ENCODE measurements at places on chromosomes 7 and 10.
A peak's percentile ranks its signal among the peaks of the same experiment; 100 is the strongest.

- DNase-seq = no peak
Measured at GRCh38 chr10:77564731-77565589, 72.6 kb downstream of the KCNMA1 start.

DNA sequence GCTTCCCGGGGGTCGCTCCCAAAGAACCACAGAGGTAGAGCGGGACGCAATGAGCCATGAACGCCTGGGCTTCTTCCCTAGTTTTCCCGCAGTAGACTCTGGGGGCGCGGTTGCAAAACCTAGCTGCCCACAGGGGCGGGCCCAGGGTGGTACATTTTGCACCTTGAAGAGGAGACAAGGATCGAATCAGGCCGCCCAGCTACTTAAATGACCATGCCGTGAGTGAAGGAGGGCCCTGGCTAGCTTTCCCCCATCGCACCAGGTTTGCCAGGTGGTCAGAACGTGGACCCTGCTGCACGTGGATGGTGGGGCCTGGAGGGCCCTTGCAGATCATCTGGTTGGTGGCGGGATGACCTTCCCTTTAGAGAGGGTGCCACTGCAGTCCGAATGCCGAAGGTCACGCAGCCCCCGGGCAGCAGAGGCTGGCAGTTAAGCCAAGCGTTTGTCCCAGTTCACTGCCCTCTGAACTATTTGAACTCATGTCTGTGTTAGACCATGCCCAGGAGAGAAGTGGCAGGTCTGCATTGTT is 604 bp upstream of the SHTN1 start:
- DNase-seq = peak; percentile 63

DNA sequence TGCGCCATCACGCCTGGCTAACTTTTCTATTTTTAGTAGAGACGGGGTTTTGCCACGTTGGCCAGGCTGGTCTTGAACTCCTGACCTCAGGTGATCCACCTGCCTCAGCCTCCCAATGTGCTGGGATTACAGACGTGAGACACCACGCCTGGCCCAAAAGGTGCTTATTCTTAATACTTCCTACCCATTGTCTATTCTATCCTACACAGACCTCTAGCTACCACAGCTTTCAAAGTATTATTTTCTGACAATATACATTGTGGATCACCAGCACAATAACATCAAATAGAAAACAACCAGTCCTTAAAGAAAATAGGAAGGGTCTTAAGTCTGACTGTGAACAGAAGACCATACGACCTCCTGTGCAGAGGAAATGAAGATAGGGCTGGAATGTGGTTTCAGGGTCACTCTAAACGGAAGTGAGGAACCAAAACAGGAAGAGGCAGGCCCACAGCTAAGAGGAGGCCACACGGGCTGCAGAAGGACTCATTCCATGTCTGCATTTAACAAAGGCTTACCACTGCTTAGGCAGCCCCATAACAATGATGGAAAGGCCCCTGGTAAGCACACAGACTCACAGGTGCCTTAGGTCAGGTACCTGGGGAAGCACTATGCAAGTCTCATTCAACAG is 115.2 kb downstream of the ZFAND4 start:
- no peak for DNase-seq

DNA sequence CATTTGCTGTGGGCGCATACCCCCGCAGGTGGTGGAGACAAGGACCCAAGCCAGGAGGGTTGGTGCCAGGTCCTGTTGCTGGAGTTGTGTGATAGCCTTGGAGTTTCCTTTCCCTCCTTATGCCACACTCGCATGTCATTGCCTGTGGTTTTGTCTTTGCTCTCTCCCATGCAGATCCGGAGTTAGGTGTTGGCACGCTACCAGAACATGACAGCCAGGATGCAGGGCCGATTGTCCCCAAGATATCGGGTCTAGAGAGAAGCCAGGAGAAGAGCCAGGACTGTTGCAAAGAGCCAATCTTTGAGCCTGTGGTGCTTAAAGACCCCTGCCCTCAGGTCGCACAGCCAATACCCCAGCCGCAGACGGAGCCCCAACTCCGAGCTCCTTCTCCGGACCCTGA is 369.2 kb upstream of the GALNT17 start:
- DNase-seq = no peak
